Common myeloid progenitor, CD34-positive (primary cell): ENCODE measurements at places on chromosomes 1 and 21.
A peak's percentile ranks its signal among the peaks of the same experiment; 100 is the strongest.

GRCh38 chr1:14140831-14141401 lies 440.9 kb downstream of the PRDM2 start:
- no peak for DNase-seq

GRCh38 chr1:92503043-92503925 lies 16.6 kb upstream of the GFI1 start:
- DNase-seq: no peak

GRCh38 chr21:43611598-43612369 lies 47.5 kb downstream of the HSF2BP start:
- peak; percentile 53 for DNase-seq

DNA sequence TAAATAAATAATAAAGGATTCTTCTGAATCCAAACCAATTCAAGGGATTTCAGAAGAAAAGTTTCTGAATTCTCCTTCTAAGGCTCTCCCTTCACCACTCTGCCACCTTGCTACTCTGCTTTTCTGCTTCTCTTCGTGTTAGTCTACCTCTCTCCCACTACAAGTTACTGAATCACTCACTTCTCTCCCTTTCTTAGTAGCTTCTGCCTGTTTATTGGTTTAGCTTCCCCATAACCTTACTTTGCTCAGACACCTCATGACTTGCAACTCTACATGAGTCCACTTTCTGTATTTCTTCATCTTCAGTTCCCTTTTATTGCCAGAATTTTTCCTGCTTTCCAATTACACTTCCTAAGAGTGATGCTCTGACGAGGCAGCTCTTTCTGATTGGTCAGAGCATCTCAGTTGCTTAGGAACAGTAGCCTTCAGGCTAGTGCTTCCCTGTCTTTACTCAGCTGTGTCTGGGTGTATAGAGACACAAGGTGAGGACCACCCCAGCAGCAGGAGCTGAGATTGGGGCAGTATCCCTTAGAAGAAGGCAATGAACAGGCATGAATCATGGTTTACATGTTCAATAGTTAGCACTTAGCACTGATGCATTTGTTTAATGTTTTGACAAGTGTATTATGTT lies 144.6 kb downstream of the SLC30A10 start:
- DNase-seq: no peak

DNA sequence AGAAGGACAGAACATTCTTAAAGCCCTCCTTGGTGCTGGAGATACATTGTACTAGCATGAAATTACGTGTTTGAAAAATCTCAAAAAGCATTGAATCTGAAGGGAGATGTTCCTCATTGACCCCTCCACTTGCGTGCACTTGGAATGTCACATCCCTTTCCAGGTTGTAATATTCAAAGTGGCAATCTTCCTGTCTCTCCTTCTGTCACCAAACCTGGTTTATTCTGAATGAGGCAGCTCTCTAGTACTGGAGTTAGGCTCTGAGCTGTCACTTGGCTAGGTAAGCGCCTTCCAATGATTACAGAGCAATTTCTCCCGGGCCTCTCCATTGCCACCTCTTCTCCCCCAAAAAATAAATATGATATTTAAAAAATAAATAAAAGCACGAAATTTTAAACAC lies 855 bp downstream of the DSCAM start:
- DNase-seq: no peak

- DNase-seq: no peak
Observed at GRCh38 chr1:208420696-208421095, 176.5 kb upstream of the PLXNA2 start.

GRCh38 chr1:163035446-163036249 lies 33.5 kb upstream of the RGS4 start:
- no peak for DNase-seq

GRCh38 chr1:112358061-112358770 lies 37.8 kb upstream of the CTTNBP2NL start:
- DNase-seq: no peak
